ENCODE measurements at places on chromosomes 4 and X.

DNA sequence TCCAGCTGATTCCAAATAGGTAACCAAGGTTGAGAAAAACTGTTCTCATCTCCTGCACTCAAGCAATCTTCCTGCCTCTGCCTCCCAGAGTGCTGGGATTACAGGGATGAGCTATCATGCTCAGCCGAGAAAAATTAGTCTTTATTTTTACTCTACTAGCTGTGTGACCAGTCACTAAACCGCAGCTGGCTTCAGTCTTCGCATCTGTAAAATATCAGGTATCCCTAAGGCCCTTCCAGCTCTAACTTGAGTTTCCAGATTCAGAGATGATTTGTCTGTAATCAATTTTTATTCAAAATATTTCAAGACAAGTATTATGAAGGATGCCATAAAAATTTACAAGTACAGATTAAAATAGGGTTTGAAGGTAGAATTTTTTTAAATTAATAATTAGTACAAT, 3.5 kb downstream of the ADH6 start:
- DNase-seq: no peak

- no peak for DNase-seq
Measured at GRCh38 chrX:153922932-153923857, 2.9 kb downstream of the ARHGAP4 start.

- no peak for DNase-seq
Measured at GRCh38 chrX:100674705-100675104, 30.7 kb downstream of the SRPX2 start.

DNA sequence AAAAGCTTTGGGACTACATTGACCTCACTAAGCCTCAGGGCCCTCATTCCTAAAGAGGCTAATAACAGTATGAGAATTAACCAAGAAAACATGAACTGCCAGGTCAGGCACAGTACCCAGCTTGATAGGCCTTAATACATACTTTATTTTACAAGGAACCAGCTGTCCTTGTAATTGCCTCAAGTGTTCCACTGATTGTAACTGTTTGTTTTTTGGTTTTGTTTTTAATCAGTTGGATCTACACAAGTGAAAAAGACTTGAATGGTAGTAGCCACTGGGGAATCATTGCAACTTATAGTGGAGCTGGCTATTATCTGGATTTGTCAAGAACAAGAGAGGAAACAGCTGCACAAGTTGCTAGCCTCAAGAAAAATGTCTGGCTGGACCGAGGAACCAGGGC, 35.6 kb downstream of the PKD2 start:
- no peak for DNase-seq

DNA sequence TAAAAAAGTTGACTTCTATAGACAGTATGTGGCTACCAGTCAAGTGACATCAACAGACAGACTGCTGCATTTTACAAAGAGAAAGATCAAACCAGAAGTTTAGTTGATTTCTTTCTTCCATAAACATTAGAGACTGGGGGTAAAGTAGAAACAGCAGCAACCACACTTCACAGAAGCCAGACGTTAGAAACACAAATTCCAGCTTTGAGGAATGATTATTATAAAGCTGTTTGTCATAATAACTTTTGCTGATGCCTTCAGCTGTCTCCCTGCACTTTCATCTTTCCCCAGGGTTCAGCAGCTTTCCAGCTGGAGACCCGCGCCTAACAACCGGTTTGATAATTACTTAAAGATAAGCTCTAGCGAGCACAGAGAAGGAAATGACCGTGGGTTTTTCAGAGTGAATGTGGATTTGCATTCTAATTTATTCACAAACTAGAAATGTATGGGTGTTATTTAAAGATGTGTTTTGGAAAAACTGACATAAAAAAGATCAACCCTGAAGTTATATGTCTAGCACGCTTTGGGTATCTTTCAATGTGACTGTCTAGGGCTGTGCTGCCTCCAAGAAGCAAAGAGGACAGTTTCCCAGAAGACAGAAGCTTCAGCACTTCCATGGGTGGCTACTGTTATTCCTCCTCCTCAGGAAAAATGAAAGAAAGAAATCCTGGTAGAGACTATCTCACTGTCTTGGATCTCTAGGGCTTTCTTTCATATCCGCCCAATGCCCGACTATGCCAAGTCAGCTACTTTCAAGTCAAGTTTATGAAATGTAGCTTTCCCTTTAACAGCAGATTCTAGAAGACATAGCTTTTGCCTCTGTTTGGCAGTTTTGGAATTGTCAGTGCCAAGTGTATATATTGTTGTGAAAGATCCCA, 15.0 kb upstream of the ENAM start:
- DNase-seq: no peak

All from SHP77 treated with DMSO at 0.1 percent for 48 hours (cell line).